Neuronal stem cell (in vitro differentiated cells): ENCODE measurements at places on chromosomes 1 and 21.

DNA sequence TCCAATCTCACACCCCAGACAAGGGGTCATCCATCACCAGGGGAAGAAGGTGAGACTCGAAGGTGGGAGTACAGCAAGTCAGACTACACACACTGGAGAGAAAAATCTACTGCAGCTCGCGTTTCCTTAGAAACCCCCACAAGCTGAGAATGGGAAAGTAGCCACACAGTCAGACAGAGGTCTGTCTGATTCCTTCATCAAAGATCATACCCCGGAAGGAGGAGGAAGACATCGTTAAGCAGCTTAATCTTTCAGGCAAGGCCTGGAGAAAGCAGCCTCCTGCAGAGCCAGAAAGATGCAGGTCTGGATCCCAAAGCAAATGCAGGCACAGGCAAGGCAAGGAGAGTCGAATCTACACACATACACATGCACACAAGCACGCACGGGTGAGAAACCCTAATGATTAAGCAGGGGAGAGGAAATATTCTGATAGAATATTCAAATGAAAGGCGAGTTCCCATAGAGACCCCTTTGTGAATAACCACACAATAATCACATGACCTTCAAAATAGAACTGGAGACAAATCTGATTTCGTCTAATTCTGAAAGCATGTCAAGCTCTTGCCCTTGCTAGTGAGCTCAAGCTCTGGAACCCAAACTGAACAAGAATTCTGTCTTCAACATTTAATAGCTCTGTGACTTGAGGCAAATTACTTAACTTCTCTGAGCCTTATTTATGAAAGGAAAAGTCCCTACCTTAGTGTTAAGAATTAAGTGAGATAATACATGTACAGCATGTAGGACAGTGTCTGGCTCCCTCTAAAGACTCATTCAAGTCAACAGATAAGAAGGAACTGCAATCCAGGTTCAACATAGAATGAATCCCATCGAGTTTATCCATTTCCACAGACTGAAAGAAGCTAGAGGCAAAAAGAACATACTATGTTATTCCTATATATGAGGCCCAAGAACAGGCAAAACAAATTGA, 387.8 kb downstream of the OMA1 start:
- DNase-seq: no peak

- no peak for DNase-seq
These were observed 4.1 kb downstream of the RUNX1 start for GRCh38 chr21:35044770-35045541.

GRCh38 chr1:192884241-192884640, 75.4 kb downstream of the RGS2 start:
- no peak for DNase-seq

DNA sequence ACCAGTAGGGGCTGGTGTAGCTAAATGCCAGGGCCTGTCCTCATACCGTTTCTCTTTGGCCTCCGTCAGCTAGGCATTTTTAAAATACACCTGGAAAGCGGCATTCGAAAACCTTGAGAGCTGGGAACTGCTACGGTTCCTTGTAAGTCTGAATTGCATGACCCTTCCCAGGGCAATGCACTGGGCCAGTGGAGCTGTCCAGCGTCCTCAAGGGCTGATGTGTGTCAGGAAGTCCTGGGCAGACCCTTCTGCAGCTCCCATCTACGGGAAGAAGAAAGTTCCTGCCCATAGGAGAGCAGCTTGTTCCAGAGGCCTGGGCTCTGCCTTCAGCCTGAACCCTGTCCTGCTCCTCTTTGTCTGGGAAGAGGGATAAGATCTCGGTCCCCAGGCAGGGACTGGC, 34.1 kb downstream of the UBASH3A start:
- DNase-seq: peak; percentile 20

DNA sequence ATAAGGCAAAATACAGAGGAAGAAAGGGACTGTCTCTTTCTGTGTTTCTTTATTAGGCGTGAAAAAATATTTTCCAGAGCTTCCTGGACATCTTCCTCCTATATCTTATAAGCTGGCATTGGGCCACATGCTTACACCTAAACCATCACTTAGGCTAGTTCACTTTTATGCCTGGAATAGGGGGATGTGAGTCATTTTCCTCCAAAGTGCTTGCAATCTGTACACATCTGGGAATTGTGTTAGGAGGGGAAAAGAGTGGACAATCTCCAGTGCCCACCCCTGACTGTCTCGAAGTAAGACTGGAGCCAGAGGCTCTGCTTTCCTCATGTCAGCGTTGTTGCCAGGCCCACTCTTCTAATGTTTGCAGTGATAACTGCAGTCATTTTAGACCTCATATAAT, 29.9 kb downstream of the GIPC2 start:
- no peak for DNase-seq
